ENCODE measurements at places on chromosomes 2 and 18. TPM values are rescaled to one million over a fixed set of nuclear protein-coding genes. Genes with fewer than 3 reads are reported as not detected.

RIT2 gene
- not detected for total RNA-seq

ALKAL2 gene
- not detected for total RNA-seq

CAPN14 gene
- 0.13 TPM for total RNA-seq

CD207 gene
- 1.1 TPM for total RNA-seq

RFTN2 gene
- total RNA-seq: 7.3 TPM

FOXI3 gene
- 0.11 TPM for total RNA-seq

PLCL1 gene
- not detected for total RNA-seq

DLGAP1 gene
- total RNA-seq: 135 TPM

SCN3A gene
- total RNA-seq: 0.04 TPM

ANKRD30BL gene
- total RNA-seq: 2.2 TPM

REG3A gene
- not detected for total RNA-seq

CHRND gene
- total RNA-seq: not detected

- DNase-seq: peak; percentile 77
- no peak overlapping the region for H3K27ac ChIP-seq
- H3K36me3 ChIP-seq: no peaks in the 10 kb centered on the region
- H3K4me3 ChIP-seq: no peak overlapping the region
These were observed 10.6 kb upstream of the MC5R start for GRCh38 chr18:13813271-13813849.

DNA sequence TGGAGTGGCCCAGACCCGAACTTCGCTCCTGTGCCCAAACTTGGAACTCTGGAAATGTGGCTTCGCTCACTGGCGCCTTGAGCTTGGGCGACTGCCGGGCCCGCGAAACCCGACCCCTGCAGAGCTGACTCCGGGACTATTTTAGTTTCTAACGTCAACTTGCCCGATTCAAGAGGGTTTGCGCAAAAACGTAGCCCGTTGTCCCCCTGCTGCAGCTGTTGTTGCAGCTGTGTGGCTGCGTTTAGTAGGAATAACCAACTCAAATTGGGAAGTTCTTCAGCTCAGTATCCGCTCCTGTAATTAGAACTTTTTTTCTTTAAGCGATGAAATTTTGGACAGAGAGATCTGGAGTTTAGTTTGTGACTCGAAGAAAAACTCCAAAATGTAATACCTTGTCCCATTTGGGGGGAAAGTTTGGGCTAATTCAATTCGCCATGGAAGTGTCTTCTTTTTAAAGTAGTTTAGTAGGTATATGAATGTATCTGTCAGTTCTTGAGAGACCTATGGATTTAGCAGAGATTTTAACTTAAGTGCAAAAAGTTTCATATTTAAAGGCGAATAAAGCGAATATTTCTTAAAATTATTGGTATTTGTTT is 559 bp downstream of the MYL12A start:
- peak; percentile 72 for DNase-seq
- peak overlapping the region; percentile 96 for H3K27ac ChIP-seq
- H3K4me3 ChIP-seq: peak overlapping the region; percentile 75
- peaks cover 20% of the 10 kb centered on the region for H3K36me3 ChIP-seq
- no peaks in the 10 kb centered on the region for H3K27me3 ChIP-seq

DNA sequence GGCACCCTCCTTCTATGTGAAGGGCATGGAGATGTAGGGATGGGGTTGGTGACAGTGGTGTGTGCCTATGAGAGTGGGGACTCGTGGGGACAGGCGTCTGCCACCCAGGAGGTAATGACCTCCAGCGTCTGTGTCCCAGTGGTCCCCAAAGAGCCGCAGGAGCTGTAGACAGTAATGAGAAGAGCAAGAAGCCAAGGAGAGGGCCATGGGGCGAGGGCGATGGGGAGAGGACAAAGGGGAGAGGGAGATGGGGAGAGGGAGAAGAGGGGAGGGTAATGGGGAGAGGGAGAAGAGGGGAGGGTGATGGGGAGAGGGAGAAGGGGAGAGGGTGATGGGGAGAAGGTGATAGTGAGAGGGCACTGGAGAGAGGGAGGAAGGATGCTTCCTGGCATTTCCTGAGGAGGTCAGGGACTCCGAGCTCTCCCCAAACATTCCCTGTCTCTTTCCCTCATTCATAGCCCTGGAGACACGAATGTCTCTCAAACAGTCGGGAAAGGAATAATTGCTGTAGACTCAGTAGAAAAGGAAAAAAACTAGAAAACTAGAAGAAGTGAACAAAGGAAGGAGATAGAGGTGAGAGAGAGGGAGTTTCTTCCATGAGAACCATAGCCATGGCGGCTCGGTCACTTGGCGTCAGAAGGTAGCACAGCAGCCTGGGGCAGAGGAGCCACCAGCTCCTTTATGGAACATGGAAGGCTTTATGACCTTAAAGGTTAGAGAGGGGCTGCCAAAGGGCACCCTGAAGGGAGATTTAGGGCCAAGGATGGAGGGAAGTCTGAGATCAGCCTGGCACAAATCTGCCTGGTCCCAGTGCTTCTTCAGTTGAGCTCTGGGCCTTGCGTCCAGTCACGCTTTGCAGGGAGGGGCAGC is 39.5 kb downstream of the PSD4 start:
- H3K36me3 ChIP-seq: no peaks in the 10 kb centered on the region
- H3K27ac ChIP-seq: peak overlapping the region; percentile 45
- peaks cover 49% of the 10 kb centered on the region for H3K4me1 ChIP-seq
- no peak for DNase-seq
- no peak overlapping the region for H3K4me3 ChIP-seq

DNA sequence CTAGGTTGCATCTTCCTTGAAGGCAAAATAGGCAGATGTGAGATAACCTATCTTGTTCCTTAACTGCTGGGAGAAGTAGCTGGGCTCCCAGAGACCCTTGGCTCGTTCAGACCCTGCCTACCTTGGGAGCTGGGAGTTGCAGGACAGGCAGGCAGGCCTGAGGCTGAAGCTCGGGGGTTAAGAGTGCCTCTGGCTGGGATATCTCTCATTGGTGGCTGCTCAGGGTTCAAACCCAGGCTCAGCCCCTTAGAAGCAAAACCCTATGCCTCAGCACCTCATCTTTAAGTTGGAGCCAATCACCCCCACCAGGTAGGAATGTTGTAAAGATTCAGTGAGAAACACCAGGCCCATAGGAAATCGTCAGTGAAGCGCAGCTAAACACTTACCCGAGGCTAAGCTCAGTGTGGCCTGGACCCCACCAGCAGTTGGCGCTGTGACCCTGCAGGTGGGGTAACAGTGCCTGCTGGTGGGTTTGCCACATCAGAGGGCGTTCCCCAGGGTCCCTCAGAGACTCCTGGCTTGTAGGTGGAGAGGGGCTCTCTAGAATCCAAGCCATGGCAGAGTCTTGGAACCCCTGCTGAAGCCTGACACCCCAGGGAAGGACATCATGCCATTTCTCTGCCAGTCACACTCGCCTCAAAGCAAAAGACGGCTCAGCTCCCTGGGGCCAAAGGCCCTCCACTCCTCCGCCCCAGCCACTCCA is 54.6 kb upstream of the GPR17 start:
- peak; percentile 77 for DNase-seq
- H3K4me1 ChIP-seq: no peaks in the 10 kb centered on the region
- H3K27ac ChIP-seq: no peak overlapping the region

DNA sequence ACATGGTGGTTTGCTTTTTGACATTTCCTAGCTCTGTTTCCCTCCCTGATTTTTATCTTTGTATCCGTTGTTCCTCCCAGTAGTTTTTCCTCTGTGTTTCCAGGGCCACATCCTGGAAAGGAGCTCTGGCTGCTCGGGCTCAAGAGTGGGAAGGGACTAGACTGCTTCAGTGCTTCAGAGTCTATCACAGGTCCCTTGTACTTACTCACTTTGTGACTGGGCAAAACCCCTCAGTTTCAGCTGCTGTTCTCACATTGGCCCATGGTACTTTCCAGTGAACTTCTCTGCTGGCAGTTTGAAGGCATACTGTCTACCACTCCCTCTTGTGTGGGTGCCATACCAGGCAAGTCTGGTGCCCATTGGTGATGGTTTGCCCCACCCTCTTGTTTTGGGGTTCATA is 7.5 kb upstream of the STAMBP start:
- no peak for DNase-seq
- no peak overlapping the region for H3K27ac ChIP-seq
- H3K4me3 ChIP-seq: no peak overlapping the region
- peaks cover 9% of the 10 kb centered on the region for H3K4me1 ChIP-seq

DNA sequence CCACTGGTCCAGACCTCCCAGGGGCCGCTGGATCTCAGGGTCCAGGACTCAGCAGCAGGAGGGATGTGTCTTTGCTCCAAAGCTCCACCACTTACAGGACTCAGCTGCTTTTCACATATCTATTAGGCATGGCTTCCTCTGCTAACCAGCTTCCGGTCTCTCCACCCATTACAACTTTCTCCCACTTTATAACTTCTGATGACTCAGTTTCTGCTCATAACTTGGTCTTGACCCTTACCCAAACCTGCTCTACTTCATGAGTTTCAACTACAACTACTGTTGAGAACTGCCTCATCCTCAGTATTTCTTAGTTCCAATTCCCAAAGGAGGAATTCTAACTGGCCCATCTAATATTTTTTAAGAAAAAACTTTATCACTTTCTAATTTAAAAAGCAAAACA is 17.2 kb downstream of the SULT1C2 start:
- no peaks in the 10 kb centered on the region for H3K4me1 ChIP-seq
- no peak overlapping the region for H3K27ac ChIP-seq
- no peak for DNase-seq
- no peaks in the 10 kb centered on the region for H3K36me3 ChIP-seq
- H3K27me3 ChIP-seq: peaks cover 7% of the 10 kb centered on the region

- peaks cover 40% of the 10 kb centered on the region for H3K27me3 ChIP-seq
- no peak overlapping the region for H3K4me3 ChIP-seq
- no peaks in the 10 kb centered on the region for H3K36me3 ChIP-seq
- H3K27ac ChIP-seq: no peak overlapping the region
These were observed 719.5 kb downstream of the DPP10 start for GRCh38 chr2:115161771-115162493.

DNA sequence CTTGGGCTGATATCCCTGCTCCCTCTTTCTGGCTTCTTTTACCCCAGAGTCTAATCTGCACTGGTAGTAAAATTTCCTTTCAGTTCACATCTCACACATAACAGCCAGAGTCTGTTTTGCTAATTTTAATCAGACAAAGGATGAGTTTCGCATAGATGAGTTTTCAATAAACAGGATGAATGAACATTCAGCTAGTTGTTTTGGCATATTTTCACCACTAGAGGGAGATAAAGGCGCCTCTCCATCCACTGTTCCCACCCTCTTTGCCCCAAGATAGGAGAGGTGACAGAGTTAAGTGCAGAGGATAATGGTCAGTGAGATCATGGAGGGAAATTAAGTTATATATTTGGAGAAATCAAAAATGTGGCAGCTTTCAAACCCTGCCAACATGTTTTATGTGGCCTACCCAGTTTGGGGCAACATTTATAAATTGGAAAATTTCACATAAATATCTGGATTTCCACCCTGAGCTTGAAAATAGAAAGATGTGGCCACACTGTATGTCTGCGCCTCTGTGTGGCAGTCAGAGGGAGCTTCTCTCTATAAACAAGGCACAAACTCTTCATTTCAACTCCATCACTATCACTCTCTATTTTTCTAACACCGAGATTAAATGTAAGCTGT is 48.5 kb upstream of the DTNA start:
- H3K27ac ChIP-seq: no peak overlapping the region
- H3K4me1 ChIP-seq: peaks cover 11% of the 10 kb centered on the region
- DNase-seq: peak; percentile 72
- H3K36me3 ChIP-seq: no peaks in the 10 kb centered on the region

- H3K36me3 ChIP-seq: no peaks in the 10 kb centered on the region
- DNase-seq: no peak
- no peak overlapping the region for H3K4me3 ChIP-seq
- no peaks in the 10 kb centered on the region for H3K4me1 ChIP-seq
- no peaks in the 10 kb centered on the region for H3K27me3 ChIP-seq
These were observed 28.0 kb downstream of the ANKRD29 start for GRCh38 chr18:23634692-23635091.

DNA sequence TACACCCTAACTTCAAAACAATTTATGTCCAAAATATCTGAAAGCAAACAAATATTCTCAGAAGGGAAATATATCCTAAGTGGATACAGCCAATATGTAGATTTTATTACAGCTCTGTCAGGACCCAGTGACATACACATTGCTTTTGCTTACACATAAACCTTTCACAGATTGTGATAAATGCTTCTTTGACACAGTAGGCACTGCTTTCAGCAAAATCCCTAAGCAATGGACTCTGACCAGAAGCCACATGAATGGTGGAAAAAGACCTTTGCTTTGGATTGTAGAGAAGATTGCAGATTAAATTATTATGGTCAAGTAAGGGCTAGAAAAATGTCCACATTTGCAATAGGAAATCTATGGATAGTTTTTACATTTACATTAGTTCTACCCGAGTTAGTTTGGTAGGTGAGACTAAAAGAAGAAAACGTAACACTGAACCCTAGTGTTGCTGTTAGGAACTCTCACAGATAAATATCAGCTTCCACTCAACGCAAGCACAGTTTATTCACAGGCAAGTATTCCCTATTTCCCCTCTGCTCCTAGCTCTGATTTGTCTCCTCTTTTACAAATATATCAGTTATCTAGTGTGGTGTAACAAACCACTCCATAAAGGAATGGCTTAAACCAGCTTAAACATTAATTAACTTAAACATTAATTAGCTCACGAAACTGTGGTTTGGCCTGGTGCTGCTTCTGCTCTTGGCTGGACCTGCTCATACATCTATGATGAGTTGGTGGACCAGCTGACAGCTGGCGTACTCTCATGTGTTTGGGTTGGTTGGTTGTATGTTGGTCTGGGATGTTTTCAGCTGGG is 23.6 kb upstream of the SERPINE2 start:
- H3K4me1 ChIP-seq: peaks cover 18% of the 10 kb centered on the region
- no peaks in the 10 kb centered on the region for H3K27me3 ChIP-seq
- no peak overlapping the region for H3K4me3 ChIP-seq
- peak overlapping the region; percentile 2 for H3K27ac ChIP-seq
- no peaks in the 10 kb centered on the region for H3K36me3 ChIP-seq
- no peak for DNase-seq

DNA sequence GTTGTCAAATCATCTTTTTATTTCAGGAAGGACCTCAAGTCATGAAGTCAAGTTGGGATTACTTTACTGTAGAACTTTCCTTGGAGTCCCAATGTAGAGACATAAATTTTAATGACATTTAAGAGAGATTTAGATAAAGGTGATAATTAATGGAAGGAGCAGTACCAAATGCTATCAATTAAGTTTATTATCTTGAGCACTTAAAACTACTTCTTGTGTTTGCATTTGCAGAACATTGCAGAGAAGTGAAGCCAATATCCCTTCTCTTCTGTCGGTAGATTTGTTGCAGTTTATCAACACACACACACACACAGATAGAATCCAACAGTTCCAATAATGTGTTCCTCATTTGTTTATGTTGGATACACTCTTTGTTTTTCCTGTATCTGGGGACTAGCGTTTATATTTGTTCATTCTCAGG is 570.7 kb downstream of the EPHA4 start:
- no peaks in the 10 kb centered on the region for H3K27me3 ChIP-seq
- H3K27ac ChIP-seq: no peak overlapping the region
- H3K4me3 ChIP-seq: no peak overlapping the region
- DNase-seq: no peak
- no peaks in the 10 kb centered on the region for H3K4me1 ChIP-seq

DNA sequence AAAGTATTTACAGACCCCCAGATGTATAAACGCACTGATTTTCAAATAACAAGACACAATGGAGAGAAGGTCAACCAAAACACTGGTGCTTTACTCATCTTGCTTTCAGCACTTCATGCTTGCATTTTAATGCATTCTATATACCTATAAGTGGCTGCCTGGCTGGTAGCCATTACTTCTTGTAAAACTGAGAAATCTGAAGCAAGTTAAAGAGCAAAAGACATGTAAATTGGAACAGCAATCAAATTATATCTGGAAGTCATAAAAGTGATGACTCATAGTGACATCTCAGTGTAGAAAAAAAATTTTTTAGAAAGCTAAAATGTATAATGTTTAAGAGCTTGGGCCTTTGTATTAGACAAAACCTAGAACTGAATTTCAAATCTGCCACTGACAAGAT is 106.2 kb downstream of the CCDC141 start:
- H3K36me3 ChIP-seq: no peaks in the 10 kb centered on the region
- H3K4me3 ChIP-seq: no peak overlapping the region
- no peaks in the 10 kb centered on the region for H3K4me1 ChIP-seq
- no peak overlapping the region for H3K27ac ChIP-seq
- H3K27me3 ChIP-seq: no peaks in the 10 kb centered on the region

Measured in A673 (cell line).